AG20443 (cell line): ENCODE measurements at places on chromosomes 5 and 9.
A peak's percentile ranks its signal among the peaks of the same experiment; 100 is the strongest.

- no peak for DNase-seq
Observed at GRCh38 chr5:129051283-129051682, 43.3 kb upstream of the ISOC1 start.

- peak; percentile 79 for DNase-seq
Observed at GRCh38 chr5:143008809-143009521, 238.8 kb downstream of the ARHGAP26 start.

GRCh38 chr5:112923988-112924387, 2.0 kb upstream of the REEP5 start:
- no peak for DNase-seq

DNA sequence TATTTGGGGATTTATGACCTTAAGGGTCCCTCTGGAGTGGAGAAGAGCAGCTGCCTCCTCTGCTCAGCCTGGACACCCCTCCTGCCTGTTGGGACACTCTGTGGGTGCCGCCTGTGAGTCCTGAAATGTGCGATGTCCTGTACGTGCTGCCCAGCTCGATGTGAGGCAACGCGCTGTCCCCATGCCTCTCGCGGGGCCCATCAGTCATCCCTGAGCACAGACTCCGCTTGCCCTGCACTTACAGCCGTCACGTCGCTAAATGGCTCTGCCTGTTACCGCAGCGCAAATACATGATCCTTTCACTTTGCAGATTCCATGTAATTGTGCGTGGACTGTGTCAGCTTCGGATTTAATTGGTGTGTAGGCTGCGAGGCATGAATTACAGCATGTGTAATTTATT, 27.1 kb downstream of the IRX4 start:
- DNase-seq: no peak

DNA sequence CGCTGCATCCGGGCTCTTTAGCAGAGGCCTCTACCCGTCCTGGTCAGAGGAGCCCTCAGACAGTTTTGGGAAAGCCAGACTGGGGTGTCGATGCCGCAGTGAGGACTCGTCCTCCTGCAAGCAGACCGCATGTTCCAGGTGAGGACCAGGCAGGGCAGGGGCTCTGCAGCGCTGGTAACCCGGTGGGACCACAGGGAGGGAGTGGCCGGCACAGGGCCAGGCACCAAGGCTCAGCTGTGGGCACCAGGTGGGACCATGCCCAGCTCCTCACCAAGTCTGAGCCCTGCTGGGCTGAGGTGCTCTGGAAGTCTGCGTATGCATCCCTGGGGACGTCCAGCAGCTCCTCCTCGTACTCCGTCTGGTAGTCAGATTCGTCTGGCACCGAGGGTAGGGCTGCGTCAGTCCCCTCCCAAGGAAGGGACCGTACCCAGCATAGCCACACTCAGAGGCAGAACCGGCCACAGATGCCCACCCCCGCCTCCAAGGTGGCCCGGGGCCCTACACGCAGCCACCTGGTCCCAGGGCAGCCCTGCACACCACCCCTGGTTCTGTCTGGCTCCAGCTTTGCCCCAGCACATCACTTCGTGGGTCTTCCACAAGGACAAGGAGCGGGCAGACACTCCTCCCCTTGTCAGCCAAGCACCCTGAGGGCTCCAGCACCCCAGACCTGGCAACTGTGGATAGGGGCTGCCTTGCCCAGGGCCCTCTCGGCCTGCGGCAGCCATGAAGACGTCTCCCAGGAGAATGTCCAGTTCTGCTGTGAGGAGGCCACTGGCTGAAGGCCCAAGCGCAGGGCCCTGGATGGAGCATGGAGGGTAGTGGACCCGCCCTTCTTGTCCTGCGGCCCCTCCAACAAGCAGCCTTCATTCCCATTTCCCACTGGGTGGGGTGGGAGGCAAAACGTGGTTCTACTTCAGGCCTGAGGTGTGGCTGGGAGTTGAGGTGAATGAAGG, 1.5 kb upstream of the NSMF start:
- no peak for DNase-seq

GRCh38 chr9:127537792-127538191, 74.3 kb upstream of the STXBP1 start:
- no peak for DNase-seq

GRCh38 chr5:41985945-41986695, 61.0 kb downstream of the FBXO4 start:
- no peak for DNase-seq

GRCh38 chr9:99063522-99063921, 41.4 kb upstream of the TGFBR1 start:
- no peak for DNase-seq

GRCh38 chr5:96692441-96692840, 30.3 kb downstream of the CAST start:
- no peak for DNase-seq

GRCh38 chr5:109291090-109291489, 118.7 kb downstream of the PJA2 start:
- no peak for DNase-seq

- DNase-seq: no peak
Observed at GRCh38 chr9:92164490-92164889, 49.3 kb upstream of the SPTLC1 start.

DNA sequence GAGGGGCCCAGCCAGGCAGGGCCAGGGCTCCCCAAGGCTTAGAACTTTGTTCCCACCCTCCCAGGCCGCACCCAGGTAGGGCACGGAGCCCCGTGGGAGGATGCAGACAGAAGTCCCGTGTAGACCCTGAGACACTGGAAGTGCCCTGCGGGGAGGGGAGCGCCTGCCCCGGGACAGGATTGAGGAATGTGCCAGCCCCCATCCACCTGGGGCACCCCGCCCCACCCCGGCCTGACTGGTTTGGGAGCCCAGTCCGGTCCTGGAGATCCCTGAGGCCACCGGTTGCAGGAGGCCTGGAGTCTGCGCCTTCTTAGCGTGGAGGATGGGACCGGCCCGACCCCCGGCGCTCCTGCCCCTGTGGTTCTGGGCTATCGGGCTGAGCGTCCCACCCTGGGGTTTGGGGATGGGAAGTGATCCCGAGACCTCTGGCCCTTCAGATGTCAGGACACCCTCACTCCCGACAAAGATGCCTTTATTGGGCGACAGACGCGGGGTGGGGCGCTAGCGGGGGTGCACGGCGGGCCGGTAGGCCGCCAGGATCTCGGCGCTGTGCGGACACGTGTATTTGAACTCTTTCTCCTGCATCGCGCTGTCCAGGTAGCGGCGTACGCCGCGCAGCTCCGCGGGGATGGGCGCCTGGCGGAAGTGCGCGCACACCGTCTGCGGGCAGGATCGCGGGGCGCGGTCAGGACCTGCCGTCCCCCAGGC, 2.0 kb downstream of the CLIC3 start:
- DNase-seq: no peak

DNA sequence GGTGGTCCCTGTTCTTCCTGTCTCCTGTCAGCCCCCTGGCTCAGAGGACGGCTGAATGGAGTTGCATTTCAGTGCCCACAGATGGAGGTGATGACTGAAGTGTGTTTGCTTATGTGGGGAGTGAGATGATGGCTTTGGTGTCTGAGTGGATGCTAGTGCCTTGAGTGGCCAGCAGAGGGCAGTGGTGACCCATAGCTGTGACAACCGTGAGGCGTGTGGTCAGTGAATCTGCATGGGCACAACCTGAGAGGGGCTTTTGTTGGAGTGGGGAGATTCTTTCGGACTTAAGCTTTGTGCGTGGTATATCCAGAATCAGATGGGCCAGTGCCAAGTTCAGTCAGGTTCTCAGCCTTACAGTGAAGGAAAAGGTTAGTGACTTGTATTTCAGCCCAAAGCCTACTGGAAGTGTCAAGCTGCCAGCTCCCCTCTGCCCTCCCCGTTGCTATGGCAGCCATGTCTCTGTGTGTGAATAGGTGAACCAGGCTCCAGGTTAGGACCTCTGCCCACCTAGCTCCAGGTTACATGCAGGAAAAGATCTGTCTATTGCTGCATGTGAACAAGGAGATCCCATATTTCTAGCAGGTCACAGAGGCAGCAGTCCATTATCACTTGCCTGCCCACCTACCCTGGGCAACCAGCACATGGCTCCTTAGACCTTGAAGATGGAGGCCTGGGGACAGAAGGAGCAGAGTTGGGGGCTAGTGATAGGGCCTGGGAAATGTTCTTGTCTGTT, 14.7 kb upstream of the CXXC5 start:
- peak; percentile 83 for DNase-seq

- no peak for DNase-seq
Observed at GRCh38 chr5:9927521-9927997, 297.4 kb upstream of the TAS2R1 start.

- peak; percentile 64 for DNase-seq
Observed at GRCh38 chr5:115461506-115462290, 82.9 kb downstream of the FEM1C start.

- DNase-seq: no peak
Observed at GRCh38 chr5:116144103-116144502, 59.3 kb downstream of the COMMD10 start.

- DNase-seq: no peak
Observed at GRCh38 chr9:134445000-134445399, 118.7 kb downstream of the RXRA start.

DNA sequence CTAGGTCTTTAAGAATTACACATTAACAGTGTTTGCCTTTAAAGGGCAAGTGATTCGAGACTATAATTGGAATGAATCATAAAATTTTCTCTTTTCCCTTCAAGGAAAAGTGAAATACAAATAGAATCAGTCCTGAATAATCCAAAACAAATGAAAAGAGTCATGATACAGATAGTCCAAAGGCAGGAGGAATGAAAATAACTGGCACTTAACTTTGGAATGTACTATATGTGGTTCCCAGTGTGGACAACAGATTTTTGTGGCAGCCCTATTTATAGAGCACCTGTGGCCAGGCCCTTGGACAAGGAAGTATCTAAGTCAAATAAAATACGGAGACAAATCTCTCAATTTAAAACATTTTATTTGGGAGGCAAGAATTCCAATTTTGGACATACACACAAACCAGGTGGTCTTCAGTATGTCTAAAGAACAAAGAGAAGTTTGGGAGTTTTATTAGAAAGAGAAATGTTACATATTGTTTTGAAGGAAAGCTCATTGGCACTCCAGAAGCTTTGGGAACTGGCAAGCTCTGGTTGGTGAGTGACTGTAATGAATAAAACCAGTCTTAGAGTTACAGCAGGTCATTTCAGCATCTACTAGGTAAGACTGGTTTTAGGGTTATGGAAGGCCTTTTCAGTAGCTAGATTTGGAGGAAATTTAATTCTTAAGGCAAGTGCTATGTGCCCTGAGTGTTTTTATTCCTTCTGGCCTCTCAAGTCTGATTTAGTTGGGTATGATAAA, 116.0 kb upstream of the PAM start:
- no peak for DNase-seq

DNA sequence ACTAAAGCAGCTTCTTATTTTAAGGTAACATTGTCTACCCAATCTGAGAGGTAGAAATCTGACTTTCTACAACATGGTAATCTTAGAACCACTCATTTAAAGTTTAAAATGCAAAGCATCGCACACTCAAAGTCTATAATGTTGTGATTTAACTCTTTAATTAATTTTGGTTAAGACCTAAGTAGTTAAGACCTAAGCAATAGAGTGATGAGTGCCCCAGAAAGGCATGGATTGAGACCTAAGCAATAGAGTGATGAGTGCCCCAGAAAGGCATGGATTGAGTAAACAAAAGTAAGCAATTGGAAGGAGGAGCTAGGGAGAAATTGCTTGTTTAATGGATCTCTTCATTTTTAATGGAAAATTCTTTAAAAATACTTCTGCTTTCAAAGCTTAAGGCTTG, 86.8 kb downstream of the NLN start:
- DNase-seq: no peak

GRCh38 chr9:91515074-91515687, 91.5 kb upstream of the NFIL3 start:
- peak; percentile 82 for DNase-seq

GRCh38 chr9:83466877-83467276, 71.3 kb downstream of the FRMD3 start:
- DNase-seq: no peak

DNA sequence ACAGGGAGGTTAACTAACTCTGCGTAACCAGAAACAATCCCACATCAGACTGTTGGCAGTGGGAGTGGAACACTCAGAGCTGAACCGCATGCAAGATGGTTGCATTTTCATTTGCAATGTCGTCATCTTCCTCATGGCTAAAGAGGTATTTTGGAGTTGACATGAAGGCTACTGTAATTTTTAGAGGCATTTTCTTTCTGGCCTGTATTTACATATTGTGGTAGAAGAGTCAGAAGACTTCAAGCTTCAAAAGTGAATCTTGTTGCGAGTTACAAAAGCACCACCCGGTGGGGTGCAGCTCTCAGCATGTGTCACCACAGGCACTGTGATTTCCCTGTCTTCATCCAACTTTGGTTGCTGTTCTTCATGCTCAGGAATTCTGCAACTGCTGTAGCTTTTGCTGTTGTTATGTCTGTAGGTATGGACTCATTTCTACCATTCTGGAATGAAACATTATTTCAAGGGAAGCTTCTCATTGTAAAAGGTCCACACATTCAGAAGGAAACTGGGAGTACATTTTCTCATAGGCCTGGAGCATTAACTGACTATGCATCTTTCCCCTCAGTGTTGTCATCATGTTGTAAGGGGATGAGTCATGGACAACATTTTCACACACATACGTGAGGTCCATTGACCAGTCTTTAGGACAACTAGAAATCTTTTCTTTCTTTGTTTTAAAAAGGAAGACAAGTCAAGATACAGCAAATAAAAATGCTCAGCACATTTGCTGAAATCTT, 35.4 kb upstream of the GDNF start:
- peak; percentile 64 for DNase-seq

GRCh38 chr9:93683331-93684134, 107.1 kb downstream of the PHF2 start:
- DNase-seq: peak; percentile 6

DNA sequence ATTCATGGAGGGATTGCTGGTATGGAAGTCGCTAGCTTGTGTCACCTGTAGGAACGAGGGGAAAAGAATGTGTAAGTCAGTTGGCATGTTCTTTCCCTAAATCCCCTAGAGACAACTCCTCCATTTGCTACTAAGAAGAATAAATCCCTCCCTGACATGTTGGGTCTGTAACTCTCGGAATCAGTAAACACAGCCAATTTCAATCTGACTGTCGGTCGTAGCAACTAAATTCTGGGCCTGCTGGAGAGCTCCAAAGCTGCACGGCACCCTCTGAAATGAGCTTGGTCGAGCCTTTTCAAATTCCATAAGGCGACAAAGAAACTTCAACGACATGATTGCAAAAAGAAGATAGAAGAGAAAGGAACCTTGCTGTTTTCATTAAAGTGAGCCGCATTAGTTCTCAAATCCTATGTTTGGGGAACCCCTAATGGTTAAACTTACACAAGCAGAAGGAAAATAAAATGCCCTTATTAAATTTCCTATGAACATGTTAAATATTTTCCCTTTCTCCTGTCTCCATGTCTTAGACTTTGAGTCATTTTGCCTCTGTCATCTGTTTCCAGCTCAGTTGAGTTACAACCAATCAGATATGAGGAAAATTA, 735.8 kb upstream of the WWC1 start:
- no peak for DNase-seq

- no peak for DNase-seq
Observed at GRCh38 chr5:81080809-81081460, 120.8 kb downstream of the RASGRF2 start.

GRCh38 chr5:90495146-90495545, 20.5 kb downstream of the POLR3G start:
- no peak for DNase-seq

- no peak for DNase-seq
Observed at GRCh38 chr5:78626009-78626571, 22.5 kb downstream of the LHFPL2 start.
